Progenitor cell of endocrine pancreas (in vitro differentiated cells): ENCODE measurements at places on chromosomes 3 and 15.

- DNase-seq, result no peak
These were observed 182.0 kb downstream of the STT3B start for GRCh38 chr3:31714495-31715280.

- no peak for DNase-seq
These were observed 3.1 kb upstream of the SLMAP start for GRCh38 chr3:57753016-57753415.

- peak; percentile 14 for DNase-seq
These were observed 923 bp downstream of the SIAH2 start for GRCh38 chr3:150761831-150762661.

GRCh38 chr3:189394599-189395121 lies 222.9 kb downstream of the TPRG1 start:
- DNase-seq, result no peak

DNA sequence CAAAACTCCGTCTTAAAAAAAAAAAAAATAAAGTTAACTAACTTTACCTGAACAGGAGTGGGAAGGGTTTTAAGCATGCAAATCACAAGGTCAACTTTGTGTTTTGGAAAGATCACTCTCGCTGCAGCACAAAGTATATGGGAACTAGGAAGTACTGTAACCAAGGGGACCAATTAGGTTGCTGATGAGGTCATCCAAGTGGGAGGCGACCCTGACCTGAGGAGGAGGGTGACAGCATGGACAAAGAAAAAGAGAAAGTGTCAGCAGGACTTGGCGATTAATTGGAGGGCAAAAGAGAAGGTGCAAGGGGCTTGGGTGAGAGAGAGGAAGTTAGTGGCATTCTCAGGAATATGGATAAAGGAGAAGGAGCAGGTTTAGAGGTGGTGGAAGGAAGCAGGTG lies 89.5 kb upstream of the ZBED2 start:
- no peak for DNase-seq
